ENCODE measurements at places on chromosomes 4 and X.

DNA sequence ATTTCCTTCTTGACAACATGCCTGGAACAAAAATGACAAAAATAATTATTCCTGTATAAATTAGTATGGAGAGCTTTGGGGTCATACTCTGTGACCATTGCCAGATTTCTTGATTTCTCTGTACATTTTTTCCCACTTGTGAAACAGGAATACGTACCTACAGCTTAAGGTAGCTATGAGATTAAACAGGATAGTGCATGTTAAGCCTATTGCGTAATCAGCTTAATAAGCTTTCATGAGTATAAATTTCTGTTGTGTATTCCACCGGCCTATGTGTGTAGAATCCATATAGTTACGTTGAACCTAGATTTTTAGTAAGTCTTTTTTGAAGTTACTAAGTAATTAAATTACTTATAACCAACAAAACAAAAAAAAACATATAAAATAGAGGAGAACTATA is 334.9 kb downstream of the DCTD start:
- no peak for DNase-seq

- DNase-seq, result no peak
Observed at GRCh38 chr4:38310446-38311043, 350.3 kb downstream of the PTTG2 start.

- DNase-seq, result no peak
Observed at GRCh38 chrX:136835761-136836160, 44.8 kb downstream of the RBMX start.

- peak; percentile 40 for DNase-seq
Observed at GRCh38 chr4:13498469-13498868, 14.3 kb upstream of the RAB28 start.

GRCh38 chrX:152925835-152926234 is 28.0 kb downstream of the ZNF185 start:
- no peak for DNase-seq

GRCh38 chrX:152817078-152817764 is 13.3 kb downstream of the CETN2 start:
- DNase-seq, result peak; percentile 4

DNA sequence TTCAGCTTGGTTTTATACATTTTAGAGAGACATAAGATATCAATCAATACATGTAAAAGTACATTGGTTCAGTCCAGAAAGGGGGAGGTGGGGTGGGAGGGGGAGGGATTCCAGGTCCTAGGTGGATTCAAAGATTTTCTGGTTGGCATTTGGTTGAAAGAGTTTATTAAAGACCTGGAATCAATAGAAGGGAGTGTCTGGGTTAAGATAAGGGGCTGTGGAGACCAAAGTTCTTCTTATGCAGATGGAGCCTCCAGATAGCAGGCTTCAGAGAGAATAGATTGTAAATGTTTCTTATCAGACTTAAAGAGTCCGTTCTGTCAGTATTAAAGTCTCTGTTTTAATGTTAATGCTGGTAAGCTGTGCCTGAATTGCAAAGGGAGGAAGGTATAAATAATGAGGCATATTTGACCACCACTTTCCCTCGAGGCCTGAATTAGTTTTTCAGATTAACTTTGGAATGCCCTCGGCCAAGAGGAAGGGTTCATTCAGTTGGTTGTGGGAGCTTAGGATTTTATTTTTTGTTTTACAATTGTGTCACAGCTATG is 169.9 kb downstream of the AASDH start:
- no peak for DNase-seq

GRCh38 chr4:165806613-165807012 is 66.4 kb upstream of the TLL1 start:
- DNase-seq, result no peak

- no peak for DNase-seq
Observed at GRCh38 chr4:102362922-102363432, 17.7 kb upstream of the SLC39A8 start.

- DNase-seq, result no peak
Observed at GRCh38 chr4:212438-213188, 88.3 kb downstream of the ZNF718 start.

GRCh38 chr4:165449333-165449732 is 70.5 kb downstream of the CPE start:
- DNase-seq, result no peak

DNA sequence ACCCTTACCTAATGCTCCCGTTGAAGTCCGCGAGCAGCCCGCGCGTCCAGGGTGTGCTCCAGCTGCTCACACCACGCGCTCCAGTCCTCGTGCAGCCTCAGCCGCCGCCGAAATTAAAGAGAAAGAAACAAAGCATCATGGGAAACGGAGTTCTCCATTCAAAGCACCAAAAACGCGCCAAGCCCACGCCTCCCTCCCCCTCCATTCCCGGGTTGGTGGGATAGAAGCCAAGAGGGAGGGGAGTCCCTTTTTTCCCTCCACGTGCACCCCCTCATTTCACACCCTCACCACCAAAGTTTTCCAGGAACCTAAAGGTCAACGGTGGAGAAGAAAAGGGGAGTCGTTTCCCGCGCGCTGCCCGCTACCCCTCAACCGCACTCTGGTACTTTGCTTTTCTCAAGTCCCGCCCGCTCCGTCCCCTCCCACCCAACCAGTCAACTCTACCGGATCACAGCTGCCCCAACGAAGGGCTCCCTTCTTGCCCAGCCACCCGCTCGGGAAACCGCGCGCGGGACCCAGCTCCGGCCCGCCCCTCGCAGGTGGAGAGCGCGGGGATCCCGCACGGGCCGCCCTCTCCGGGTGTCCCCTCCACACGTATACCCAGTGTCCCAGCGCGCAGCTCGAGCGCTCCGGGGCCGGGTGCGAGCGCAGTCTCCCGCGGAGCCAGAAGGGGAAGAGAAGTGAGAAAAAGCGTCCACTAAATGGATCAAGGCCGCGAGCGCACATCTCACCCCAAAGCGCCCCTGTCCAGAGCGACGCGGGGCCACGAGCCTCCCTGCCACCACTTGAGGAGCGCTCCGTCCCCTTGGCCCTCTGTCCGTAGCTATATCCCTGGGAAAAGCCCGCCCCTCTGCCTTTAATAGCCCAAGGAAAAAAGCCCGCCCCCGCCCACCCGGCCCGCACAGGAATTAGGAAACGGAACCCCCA is 65.1 kb upstream of the CCDC160 start:
- peak; percentile 29 for DNase-seq

- no peak for DNase-seq
Observed at GRCh38 chrX:43450355-43450754, 205.7 kb upstream of the MAOA start.

GRCh38 chr4:104451573-104451972 is 43.1 kb downstream of the CXXC4 start:
- DNase-seq, result no peak

- DNase-seq, result no peak
Observed at GRCh38 chr4:128311659-128312403, 24.2 kb upstream of the PGRMC2 start.

DNA sequence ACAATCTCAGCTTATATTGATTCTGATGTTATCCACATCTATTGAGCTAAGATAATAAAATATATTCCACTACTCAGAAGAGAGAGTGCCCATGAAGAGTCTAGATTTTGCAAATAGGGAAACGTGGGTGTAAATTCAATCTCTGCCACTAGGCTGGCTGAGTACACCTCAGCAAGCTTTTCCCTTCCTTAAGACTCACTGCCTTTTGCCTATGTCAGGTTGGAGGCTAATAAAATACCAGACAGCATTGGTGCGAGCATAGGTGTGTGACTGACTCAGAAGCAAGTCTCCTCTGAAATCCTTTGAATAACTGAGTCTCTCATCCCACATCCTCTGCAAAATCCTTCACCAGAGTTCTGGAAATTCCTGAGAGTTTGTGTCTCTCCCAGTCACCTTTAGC is 405.4 kb upstream of the CPEB2 start:
- no peak for DNase-seq

GRCh38 chr4:88971536-88971935 is 85.4 kb downstream of the FAM13A start:
- DNase-seq, result peak; percentile 28

- no peak for DNase-seq
Observed at GRCh38 chrX:567891-568290, 62.7 kb upstream of the SHOX start.

GRCh38 chr4:18106620-18107019 is 85.1 kb upstream of the LCORL start:
- no peak for DNase-seq

DNA sequence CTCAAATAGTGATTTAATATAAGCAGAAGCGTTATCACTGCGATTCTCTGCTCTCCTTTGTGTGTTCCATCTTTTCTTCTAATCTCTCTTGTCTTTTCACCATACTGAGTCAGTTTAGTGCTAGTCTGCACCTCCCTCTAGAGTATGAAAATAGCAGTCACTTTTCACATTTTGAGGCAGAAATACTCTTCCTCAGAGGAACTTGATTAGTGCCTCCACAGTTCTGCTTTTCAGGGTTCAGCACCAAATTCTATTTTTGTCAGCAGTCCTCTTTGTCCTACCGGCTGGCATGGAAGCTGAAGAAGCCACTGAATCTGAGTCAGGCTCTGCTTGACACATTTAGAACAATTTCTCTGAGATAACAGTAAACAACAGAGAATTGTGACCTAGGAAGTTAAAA is 49.7 kb upstream of the ANKRD17 start:
- DNase-seq, result peak; percentile 64

DNA sequence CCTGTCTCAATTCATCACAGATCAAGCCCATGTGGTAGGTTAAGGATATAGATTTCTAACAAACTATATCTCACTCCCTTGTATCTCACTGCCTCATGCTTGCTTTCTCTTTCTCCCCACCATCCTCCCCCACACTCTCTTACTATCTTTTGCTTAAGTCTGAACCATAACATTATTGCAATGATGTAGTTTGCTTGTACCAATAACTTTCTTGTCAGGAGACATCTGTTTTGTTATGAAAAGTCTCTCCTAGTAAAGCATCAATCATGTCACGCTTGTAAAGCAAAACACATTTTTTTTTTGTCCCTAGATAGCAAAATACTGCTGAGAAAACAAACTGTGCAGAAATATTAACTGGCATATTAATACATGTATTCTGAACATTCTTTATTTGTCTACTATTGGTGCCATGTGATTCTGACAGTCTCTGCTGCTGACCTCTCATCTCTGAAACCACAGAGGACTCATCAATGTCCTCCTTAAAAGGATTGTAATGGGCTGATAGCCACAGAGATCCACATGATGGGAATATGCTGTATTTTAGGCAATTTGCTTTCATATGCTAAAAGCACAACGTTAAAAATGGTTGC is 217.5 kb downstream of the VEGFC start:
- DNase-seq, result no peak

- peak; percentile 58 for DNase-seq
Observed at GRCh38 chr4:127580300-127580699, 52.5 kb upstream of the INTU start.

- DNase-seq, result peak; percentile 83
Observed at GRCh38 chr4:11483046-11483445, 54.4 kb upstream of the HS3ST1 start.

GRCh38 chrX:650811-651210 is 20.2 kb downstream of the SHOX start:
- no peak for DNase-seq

- no peak for DNase-seq
Observed at GRCh38 chr4:87524456-87524855, 4.7 kb downstream of the SPARCL1 start.

GRCh38 chrX:42054256-42054655 is 130.9 kb upstream of the CASK start:
- no peak for DNase-seq

DNA sequence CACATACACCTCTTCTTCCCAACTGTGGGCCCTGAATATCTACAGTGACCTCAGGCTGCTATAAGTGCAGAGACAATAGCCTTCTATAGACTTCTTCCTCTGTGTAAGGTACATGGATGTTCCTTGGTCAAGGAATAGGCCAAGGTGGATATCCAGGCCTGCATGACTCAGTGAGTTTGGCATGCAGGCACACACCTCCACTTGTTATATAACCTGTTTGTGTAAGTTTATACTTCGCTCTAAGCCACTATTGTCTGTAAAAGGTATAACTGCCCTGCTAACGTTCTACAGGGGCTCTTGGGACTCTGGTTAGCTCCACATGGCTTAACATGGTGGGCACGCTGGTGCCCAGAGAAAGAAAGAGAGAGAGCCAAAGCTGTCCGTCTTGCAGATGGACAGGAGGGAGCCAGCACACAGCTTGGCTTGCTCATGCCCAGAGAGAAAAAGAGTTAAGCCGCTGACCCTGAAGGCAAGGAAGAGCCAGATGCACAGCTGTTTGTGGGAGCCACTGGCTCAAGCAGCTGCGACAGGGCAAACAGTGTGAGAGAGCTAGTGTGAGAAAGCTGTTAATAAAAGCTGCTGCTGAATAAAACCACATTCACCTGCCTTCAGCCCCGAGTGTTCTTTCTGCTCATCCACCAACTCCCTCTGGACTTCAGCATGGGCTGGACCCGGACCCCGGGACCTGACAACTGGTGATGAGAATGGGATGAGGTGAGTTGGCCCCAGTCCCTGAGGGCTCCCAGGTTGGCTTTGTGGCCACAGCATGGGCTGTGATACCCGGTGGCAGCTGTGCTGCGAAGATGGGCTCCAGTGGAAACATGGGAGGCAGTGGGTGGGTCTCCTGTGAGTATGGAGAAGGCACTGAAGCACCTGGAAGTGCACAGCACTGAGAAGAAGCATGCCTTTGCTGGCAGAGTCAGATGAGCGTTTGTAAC is 44.5 kb upstream of the ZBTB33 start:
- DNase-seq, result no peak

DNA sequence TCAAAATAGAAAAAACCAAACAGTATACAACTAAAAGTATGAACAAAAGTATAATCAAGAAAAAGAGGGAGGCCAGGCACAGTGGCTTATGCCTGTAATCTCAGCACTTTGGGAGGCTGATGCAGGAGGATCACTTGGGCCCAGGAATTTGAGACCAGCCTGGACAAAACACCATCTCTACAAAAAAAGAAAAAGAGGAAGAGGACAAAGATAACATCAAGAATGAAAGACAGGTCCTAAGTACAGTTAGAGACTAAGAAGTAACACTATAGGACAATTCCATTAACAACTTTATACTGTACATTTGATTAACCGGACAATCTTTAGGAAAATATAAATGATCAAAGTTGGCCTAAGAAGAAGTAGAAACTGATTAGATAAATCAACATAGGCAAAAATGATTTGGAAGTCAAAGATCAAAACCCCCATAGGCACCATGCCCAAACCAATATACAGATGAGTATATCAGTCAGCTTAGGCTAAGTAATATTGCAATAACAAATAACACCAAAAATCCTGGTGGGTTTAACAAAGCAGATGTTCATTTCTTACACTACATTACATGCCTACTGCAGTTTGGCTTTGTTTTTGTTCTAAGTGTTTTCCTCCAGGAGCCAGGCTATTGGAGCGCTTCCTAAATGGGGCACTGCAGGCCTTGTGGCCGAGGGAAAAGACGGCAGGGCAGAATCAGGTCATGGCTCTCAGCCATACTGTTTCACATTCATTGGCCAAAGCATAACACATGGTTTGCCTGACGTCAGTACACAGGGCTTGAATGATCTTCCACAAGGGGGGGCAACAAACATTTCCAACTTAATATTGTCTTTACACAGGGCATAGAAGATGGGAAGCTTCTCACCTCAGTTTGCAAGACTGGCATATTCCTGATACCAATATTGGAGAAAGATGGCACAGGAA is 42.2 kb upstream of the HGFAC start:
- DNase-seq, result no peak

- peak; percentile 88 for DNase-seq
Observed at GRCh38 chr4:70946939-70947338, 44.8 kb downstream of the MOB1B start.
